Femur (tissue), 1 donor: ENCODE measurements at places on chromosomes 4 and X.

DNA sequence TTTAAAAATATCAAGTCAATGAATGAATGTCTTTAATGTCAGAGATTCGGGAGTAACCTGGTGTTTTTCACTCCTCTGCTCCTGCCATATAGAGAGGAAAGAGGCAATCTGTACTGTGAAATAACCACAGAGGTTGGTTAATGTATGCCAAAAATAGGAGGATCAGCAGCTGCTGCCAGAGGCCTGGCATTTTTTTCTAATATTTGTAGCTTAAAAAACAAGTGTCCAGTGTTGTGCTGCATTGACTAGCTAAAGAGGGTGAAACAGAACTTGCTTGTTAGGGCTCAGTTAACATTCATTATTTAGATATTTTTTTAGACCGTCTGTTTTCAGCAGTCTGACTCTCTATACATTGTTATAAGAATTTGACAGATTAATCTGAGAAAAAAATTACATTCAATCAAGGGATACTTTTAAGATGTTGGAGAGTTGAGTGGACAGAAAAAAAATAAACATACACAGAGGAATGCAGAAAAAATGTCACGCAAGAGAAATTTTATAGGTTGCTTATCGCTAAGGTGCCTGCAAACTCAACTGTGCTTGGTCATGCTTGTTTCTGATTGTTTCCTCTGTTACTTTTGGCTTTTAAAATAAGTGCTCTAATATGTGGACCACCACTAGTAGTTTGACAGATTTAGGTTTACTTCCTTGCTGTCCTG lies 392.3 kb upstream of the GALNT7 start:
- DNase-seq, result no peak

GRCh38 chr4:24799196-24799543 lies 3.8 kb downstream of the SOD3 start:
- no peak for DNase-seq

DNA sequence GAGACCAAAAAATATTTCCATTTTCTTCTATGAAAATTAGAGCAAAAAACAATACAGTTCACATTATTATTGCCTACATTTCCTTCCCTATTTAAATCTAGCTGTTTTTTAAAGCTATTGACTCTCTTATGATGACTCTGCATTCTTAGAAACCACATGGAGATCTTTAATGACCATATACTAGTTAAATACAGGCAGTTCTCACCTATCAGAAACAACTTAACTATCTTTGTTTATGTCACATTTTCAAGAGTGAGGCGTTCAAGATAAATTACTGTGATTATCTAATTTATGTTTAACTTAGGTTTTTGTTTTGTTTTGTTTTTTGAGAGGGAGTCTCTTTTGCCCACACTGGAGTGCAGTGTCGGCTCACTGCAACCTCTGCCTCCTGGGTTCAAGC lies 3.0 kb downstream of the CISD2 start:
- no peak for DNase-seq

GRCh38 chr4:60450054-60450453 lies 750.1 kb upstream of the ADGRL3 start:
- DNase-seq, result no peak

DNA sequence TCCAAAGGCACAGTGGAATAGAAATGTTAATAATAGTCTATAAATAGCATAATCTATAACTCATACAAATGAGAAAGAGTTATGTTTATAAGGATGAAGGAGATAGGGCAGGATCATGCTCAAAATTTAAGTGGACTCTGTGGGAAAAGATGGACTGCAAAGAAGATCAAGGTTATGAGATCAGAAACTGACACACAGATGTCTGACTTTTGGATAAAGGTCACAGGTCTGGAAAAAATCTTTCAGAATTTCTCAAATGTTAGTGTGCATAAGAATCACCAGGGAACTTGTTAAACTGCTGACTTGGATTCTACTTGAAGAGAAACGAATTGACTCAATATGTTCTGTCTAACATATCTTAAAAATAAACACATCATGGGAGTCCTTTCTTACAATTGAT lies 104.1 kb downstream of the FSTL5 start:
- no peak for DNase-seq

GRCh38 chrX:149567621-149568417 lies 18.1 kb upstream of the HSFX3 start:
- DNase-seq, result no peak

GRCh38 chr4:112436987-112437386 lies 79.0 kb downstream of the NEUROG2 start:
- DNase-seq, result no peak

DNA sequence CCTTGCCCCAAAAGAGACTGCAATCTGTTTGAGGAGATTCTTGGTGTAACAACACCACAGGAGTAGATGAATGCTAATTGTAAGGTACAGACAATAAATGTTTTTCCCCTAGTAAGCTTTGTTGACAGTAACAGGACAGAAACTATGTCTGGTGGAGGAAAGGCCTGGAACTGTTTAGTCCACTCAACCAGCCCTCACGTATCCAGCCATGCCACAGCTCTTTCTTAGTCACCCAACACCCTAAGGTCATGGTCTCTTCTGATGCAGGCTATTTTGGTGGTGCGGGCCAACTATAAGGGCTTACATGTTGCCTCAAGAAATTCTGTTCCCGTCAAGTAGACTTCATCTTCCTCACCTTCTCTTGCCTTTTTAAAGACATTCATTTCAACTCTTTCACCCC lies 75.9 kb upstream of the GAB1 start:
- no peak for DNase-seq

DNA sequence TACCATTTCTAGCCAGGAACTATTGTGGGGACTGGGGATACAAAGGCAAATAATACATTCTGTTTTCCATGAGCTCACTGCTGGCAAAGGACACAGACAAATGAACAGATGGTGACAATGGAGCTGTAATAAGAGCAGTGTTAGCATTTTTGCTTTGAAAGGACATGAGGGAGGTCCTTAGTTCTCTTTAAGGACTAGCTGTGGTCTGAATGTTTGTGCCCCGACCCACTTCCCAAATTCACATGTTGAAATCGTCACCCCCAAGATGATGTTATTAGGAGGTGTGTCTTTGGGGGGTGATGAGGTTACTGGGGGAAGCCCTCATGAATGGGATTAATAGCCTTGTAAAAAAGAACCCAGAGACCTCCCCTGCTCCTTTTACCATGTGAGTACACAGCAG lies 30.3 kb downstream of the CCNG2 start:
- no peak for DNase-seq

GRCh38 chr4:181952478-181952877 lies 290.7 kb upstream of the TENM3 start:
- DNase-seq, result peak; percentile 37

DNA sequence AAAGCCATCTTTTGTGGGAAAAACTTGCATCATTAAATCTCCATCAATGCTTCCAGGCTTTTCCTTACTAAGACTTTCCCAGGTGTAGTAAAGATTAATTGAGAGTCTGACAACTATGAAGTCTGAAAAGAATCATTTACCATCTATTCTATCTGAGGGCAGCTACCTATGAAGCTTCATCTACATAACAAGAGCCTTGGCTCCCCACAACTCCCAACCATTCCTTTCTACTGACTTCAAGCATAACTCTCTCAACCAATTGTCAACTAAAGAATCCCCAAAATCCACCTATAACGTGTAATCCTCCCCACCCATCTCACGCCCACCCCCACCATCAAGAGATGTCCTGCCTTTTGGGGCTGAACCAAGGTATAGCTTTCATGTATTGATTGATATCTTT lies 101.5 kb upstream of the GABRA2 start:
- no peak for DNase-seq

GRCh38 chr4:164874789-164875188 lies 2.2 kb upstream of the APELA start:
- no peak for DNase-seq

GRCh38 chrX:106862972-106863688 lies 40.0 kb downstream of the RIPPLY1 start:
- DNase-seq, result no peak

- DNase-seq, result no peak
These were observed 162.7 kb upstream of the MBNL3 start for GRCh38 chrX:132651421-132652086.

GRCh38 chr4:73340917-73341316 lies 63.2 kb upstream of the ALB start:
- DNase-seq, result no peak

DNA sequence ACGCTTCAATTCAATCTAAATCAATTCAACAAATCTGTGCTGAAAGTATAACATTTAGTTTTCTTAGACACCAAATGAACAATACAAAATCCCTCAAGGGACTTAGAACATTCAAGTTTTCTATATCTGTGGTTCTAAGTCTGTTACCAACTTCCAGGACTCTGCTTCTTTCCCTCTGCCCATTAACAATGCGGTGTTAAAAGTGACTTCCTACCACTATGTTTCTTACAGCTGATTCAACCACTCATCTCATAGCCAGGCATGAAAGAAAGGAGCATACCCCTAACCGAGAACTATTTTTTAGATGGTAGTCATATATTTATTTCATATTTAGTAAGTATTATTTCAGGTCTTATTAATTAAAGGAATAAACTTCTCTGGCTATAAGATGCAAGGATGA lies 38.9 kb downstream of the PPA2 start:
- DNase-seq, result no peak

DNA sequence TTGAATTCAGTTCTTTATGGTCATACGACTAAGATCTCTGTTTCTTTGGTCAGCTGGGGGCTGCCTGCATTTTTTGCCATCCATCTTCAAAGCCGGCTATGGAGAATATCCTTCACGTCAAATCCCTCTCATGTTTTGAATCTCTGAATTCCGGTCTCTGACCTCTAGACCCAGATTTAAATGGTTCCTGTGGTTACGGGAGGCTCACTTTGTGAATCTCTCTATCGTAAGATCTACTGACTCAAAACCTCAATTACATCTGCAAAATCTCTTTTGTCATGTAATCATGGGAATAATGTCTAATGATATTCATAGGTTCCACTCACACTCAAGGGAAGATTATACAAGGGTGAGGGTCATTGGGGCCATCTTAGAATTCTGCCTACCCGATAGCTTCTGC lies 5.7 kb upstream of the MPC1L start:
- no peak for DNase-seq

DNA sequence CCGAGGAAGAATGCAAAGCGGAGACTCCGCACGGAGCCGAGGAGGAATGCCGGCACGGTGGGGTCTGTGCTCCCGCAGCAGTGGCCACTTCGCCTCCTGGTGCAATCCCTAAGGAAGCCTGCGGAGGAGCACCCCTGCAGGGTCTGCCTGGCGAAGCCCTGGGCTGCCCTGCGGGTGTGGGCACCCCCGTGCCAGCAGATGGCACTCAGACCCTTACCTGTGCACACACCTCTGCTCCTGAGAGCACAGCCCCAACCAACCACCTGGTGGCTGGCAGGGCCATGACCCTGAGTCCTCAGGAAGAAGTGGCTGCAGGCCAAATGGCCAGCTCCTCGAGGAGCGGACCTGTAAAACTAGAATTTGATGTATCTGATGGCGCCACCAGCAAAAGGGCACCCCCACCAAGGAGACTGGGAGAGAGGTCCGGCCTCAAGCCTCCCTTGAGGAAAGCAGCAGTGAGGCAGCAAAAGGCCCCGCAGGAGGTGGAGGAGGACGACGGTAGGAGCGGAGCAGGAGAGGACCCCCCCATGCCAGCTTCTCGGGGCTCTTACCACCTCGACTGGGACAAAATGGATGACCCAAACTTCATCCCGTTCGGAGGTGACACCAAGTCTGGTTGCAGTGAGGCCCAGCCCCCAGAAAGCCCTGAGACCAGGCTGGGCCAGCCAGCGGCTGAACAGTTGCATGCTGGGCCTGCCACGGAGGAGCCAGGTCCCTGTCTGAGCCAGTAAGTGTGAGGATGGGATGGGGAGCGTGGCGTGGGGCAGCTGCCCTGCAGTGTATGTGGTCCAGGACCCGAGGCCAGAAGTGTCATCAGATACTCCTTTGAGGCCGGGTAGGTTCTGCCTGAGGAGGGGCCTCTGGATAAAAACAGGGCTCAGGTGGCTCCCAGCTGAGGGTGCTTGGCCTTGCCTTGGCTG lies 7.0 kb downstream of the TACC3 start:
- DNase-seq, result peak; percentile 19

DNA sequence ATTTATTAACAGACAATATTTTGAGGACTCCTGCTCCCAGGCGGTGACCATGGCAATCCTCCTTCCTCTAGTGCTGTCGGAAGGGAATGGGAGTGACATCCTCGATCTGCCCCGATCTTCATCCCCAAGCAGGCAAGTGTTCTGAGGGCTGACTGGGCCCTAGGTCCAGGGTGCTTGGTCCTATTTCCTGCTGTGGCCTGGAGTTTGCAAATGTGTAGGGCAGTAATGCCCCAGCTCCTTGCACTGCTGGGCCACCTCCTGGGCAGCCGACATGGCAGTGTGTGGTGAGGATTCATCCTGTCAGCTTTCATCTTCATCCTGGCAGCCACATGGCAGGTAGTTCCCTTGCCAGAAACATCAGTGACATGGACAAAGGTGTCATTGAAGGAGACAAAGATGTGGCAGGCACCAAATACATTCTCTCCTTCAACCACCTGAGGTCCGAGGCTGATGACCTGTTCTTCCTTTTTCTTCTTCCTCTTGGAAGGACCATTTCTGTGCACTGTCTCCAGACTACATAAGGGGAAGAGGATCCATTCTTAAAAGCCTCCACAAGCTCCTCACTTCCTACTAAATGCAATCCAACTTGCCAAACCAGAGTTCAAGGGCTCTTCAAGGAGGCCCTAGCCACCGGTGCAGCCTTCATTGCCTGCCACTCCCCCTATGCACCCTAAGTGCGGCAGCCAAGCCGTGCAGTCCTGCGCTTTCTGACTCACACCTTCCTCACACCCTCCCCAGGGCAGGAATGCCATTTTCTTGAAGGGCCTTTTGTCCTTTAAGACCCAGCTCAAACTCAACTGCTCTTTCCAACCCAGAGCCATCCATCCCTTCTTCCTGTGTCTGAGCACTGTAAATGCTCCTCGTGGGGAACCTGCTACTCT lies 65.7 kb downstream of the TMEM154 start:
- no peak for DNase-seq

DNA sequence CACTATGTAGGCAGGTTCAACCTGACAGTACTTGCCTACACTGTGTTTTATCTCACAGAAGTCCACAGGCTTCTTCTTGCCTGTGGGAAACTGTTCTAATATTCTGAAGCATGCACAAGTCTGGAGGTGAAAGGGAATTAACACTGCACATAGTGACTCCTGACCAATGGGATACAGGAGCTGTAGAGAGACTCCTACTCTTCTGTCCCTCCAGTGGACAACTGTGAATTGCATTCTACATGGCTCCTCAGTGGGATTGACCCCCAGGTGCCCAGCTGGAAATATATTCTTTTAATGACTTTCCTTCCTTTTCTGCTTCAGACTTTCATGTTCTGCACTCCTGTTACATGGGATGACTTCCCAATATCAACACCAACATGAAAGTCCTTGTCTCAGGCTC lies 8.2 kb upstream of the YIPF6 start:
- DNase-seq, result no peak

DNA sequence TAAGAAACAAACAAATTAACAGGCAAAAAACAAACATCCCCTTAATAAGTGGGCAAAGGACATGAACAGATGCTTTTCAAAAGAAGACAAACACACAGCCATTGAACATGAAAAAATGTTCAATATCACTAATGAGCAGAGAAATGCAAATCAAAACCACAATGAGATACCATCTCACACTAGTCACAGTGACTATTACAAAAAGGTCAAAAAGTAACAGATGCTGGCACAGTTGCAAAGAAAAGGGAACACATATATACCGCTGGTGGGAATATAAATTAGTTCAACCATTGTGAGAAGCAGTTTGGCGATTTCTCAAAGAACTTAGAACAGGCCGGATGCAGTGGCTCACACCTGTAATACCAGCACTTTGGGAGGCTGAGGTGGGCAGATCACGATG lies 146.1 kb upstream of the NEIL3 start:
- no peak for DNase-seq

GRCh38 chr4:122516376-122516775 lies 59.9 kb upstream of the IL2 start:
- no peak for DNase-seq

GRCh38 chr4:129342819-129343408 lies 247.0 kb downstream of the C4orf33 start:
- no peak for DNase-seq
